ENCODE measurements at places on chromosomes 7 and 10. TPM values are rescaled to one million over a fixed set of nuclear protein-coding genes. Genes with fewer than 3 reads are reported as not detected.

GRCh38 chr10:103215601-103216000 is 22.5 kb upstream of the NT5C2 start:
- DNase-seq: no peak

DNA sequence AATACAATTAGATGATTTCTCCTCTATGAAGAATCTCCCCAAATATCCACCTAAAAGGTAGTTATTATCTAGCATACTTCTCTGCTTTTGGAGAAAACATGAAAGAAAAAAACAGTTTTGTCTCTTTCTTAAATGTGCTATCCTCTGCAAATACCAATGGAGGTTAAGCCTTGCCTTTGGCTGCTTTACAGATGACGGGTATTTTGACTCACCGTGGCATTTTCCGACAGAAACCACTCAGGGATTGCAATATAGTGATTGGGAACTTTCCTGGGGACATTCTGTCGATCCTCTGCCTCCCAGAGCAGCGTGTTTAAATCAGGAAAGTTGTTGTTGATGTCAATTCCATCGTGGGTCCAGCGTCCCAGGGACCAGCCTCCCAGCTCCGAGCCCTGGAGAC is 100.6 kb downstream of the GPR26 start:
- no peak for DNase-seq

DNA sequence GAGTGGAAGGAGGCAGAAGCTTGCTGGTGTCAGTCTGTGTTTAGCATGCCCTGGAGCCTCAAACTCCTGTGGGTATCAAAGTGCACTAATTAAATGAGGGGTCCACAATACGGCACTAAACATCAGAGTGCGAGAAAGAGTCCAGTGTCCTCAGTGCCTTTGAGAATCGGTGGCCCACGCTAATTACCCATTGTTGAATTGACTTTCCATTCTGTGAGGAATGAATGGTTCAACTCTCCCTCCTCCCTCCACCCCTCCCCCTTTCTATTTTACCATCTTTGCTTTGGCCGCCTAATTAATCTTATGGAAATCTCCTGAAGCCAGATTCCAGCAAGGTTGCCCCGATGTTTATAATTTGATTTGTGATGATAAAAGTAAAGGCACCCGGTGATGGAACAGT is 217.8 kb downstream of the TFEC start:
- no peak for DNase-seq

GRCh38 chr10:97150013-97150595 is 35.7 kb downstream of the SLIT1 start:
- no peak for DNase-seq

DNA sequence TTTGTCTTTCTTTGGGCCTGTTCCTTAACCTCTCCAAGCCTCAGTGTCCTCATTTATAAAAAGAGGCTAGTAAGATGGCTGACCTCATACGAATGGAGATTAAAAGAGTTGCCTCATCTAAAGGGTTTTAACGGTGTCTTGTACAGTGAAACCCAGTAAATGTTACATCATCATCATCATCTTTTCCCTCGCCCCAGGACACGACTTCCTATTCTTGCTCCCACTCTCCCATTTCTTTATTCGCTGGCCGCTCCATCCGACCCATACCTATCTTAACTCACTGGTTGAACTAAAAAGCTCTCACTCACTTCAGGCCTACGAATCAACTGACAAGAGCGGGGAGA is 554 bp downstream of the FRA10AC1 start:
- DNase-seq: no peak

GRCh38 chr7:132055336-132056120 is 499.1 kb upstream of the PODXL start:
- DNase-seq: no peak

DNA sequence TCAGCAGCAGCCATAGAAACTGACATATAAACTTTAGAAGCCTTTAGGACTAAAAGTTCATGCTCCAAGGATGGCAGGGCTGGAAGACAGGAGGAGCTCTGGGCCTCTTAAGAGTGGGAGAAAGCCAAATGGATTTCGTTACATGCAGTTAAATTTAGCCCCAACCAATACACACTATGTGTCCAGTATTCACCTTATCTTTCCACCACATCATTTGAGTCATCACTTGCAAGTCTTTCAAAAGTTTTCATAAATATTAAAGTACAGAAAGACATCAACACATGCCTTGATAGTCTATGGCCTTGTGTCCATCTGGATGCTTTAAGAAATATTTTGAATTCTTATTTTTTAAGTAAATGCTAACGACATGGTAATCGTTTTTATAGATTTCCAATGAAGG is 392.4 kb upstream of the LRRN3 start:
- DNase-seq: no peak

The TCTN3 gene
- 43.2 TPM for total RNA-seq

The OSBPL3 gene
- 41.2 TPM for total RNA-seq

Data from LHCN-M2 (cell line).